ENCODE measurements at places on chromosomes 3 and 15.

- no peak for DNase-seq
These were observed 698 bp downstream of the MELTF start for GRCh38 chr3:197028728-197029510.

DNA sequence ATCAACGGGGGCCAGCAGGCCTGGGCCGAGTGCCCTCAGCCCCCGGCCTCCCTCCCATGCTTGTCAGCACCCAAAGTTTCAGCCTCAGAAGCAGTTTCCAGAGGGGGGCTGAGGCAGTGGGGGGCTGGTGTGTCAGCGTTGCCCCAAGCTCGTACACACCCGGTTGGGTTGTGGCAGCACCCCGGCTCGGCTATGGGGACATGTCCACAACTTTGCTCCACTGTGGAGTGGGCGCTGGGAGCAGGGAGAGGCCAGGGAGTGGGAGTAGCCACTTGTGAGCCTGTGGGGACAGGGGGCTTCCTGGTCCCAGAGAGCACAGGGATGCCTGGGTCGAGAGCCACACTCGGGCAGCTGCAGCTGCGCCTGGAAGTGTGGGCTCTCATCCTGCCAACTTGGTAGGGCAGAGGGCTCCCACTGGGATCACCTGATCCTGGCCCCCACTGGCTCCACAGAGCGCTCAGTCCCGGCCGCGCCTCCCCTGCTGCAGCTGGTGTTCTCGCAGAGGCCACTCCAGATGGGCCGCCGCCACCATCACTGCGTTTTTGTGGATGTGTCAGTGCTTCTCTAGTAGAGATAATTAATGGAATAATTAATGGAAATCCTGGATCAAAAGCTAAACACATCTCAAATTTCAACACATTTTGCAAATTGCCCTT lies 75.1 kb downstream of the NR1D2 start:
- DNase-seq = no peak

GRCh38 chr3:124283652-124284023 lies 291.7 kb upstream of the ROPN1 start:
- no peak for DNase-seq

DNA sequence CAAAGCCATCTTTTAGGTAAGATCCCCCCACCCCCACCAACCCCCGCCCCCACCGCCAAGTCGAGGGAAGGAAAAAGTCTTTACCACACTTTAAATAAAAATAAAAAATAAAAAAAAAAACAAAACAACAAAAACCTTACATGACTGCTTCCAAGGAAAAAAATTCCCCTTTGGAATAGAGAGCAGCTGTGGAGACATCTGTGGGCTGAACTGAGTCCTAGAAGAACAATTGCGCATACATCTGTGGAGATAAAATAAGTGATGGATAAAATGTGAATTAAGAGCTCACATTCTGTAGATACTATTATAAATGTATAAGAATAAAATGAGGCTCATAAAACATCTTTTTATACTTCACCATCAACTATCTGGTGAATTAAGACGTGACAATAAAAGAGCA lies 601.7 kb upstream of the AGTR1 start:
- DNase-seq = no peak

- no peak for DNase-seq
These were observed 39.6 kb upstream of the PDZRN3 start for GRCh38 chr3:73664389-73664788.

GRCh38 chr15:60486742-60487141 lies 7.8 kb upstream of the ICE2 start:
- DNase-seq = no peak

GRCh38 chr15:101526890-101527289 lies 37.4 kb upstream of the PCSK6 start:
- DNase-seq = no peak

GRCh38 chr15:74221399-74222239 lies 14.5 kb upstream of the CCDC33 start:
- no peak for DNase-seq

DNA sequence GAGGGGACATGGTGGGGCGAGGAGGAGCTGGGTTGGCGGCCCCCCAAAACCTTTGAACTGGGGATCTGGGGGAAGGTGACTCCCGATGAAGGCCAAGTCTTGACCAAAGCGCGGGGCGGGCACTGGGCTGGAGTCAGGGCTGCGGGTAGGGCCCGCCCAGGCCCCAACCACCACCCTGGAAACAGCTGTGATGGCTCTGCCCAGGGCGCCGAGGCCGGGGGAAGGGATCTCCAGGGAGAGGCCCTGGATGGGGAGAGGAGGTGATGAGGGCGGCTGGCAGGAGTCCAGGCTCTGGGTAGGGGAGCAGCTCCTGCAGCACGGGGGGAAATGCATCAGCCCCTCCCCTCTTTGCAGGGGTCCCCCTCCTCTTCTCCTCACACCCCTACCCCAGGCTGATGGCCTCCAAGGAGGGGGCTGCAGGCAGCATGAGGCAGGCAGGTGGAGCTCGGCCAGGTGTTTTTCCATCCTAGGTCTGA lies 5.9 kb upstream of the C15orf39 start:
- DNase-seq = no peak

DNA sequence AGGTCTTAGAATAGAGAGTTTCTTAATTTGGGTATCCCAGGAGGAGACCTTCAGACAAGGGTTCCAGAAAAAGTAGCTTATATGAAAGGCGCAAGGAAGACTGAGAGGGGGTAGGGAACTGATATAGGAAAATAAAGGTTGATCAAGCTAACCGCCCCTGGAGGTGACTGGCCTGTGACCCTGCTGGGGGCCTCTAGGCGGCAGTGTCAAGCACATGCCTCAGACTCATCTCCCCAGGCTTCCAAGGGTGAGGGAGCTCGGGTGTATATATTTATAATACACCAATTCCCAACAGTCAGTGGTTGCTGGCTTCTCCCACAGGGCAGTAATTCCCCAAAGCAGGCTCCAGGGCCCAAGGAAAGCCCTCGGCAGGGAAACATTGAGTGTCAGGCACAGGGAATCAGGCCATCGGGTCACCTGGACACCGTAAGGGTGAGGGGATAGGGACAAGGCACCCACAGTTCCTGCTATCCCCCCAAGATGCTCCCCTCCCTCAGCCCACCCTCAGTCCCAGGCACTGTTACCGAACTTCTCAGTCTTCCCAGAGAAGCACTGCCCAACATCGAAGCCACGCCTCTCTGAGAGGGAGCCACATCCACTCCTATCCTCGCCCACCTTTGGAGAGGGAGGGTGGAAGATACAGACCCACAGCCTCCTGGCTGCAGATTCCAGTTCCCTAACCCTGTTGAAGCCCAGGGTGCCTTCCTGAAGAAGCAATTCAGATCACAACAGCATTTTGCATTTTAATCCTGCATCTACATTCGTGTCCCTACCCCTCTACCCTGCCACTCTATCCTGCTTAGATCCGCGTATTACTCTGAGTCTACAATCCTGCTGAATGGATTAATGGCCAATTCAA lies 19.5 kb upstream of the CAV3 start:
- DNase-seq = no peak

GRCh38 chr3:38599886-38600285 lies 49.6 kb downstream of the SCN5A start:
- no peak for DNase-seq

GRCh38 chr15:50594311-50594710 lies 47.8 kb upstream of the USP50 start:
- no peak for DNase-seq

GRCh38 chr15:101133751-101134261 lies 118.0 kb downstream of the CHSY1 start:
- DNase-seq = no peak

DNA sequence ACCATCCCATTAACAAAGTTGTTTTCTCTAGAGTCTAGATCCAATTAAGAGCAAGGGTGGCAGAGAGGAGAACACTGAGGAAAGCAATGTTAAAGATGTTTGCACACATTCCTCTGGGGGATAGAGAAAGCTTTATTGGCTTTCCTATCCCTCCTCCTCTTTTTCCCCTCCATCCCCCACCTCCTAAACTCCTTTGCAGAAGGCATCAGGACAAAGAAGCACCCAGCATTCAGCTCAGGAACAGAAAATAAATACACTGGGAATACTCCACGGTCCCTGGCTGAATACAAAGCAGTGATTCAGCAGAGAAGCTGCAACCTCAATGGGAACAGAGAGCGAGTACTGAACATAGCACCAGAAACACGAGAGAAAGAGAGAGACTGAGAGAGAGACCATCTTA lies 21.9 kb downstream of the LSAMP start:
- DNase-seq = no peak

DNA sequence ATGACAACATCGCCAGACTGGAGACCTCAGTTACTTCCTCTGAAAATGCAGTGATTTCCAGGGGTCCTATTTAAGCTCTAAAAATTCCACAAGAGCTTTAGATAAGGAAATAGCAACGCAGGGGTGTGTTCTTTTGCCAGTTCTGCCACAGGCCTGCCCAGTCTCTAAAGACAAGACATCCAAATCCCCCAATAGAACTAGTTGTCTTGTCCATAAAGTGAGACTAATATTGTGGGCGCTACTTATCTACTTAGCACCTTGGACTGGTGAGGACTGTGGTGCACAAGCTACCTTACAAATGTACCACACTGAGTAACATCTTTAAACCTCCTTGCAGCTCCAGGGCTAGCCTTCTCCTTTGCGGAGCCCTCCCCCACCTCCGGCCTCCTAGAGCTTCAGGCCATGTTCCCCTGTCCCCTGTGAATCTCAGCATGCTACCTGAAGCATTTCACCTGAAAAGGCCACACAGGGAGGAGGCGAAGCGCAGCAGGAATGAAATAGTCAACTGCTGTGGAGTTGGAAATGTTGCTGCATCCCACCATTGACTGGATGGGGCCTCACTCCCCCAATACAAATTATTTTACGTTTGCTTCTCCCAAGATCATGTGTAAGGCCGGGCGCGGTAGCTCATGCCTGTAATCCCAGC lies 9.6 kb upstream of the LRRC2 start:
- no peak for DNase-seq

- peak; percentile 52 for DNase-seq
These were observed at the start of gene DZIP1L for GRCh38 chr3:138114988-138115971. Gene DZIP1L, minus strand, starts transcription at chr3:138115608. Its CDS starts 11,637 bp downstream, at chr3:138103971.
